HTR-8/SVneo (cell line): ENCODE measurements at places on chromosomes 6 and 20.

DNA sequence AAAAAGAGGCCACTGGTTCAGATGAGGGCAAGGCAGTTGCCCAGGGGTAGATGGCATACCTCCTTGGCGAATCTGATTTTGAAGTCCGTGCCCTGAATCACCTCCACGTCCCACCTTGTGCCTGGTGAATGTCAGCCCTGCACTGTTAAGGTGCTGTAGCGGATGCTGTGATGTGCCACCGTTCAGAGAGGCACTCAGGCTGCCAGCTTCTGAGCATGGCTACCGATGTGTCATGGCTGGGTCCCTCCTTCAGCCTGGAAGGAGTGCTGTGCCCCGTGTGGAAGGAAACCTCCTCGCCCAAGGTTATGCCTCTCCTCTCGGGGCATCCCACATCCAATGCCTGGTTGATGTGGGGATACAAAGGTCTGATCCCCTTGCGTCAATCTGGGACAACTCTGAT is 43.6 kb downstream of the UST start:
- no peak for DNase-seq

DNA sequence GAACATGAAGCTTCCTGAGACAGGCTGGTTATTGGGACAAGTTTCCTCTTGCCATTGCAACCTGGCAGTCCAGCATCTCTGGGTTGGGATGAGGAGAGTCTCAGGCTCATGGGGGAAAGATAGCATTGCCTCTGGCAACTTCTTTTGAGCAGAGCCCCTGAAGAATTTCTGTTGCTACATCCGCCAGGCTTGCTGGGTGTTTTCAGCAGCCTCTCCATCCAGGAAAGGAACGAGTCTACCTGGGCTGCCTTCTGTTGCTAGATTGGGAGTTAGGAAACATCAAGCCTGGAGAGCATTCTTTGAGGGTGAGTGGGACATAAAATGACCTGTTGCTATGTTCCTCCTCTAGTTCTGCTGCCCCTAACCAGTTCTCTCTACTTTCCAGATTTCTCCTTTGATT is 313.5 kb downstream of the RFPL4B start:
- DNase-seq = no peak

GRCh38 chr6:54248319-54248718 is 59.9 kb upstream of the TINAG start:
- DNase-seq = no peak

- peak; percentile 24 for DNase-seq
Measured at GRCh38 chr6:155528982-155529453, 73.4 kb upstream of the NOX3 start.

DNA sequence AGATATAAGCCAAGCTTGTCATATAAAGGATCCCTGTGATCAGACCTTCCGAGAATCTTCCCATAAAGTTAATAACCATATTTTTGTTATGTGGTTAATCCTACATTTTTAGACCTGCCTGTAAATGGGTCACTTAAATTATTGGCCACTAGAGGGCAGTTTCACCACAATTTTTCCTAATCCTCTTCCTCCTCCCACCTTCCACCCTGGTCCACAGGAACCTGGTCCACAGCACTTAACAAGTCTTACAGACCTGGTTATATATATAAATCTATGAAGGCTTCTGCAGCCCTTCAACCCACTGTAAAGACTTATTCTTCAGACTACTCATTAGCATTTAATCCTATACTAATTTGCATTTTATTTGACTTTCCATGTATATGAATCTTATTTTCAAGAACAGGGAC is 28.3 kb downstream of the MRS2 start:
- DNase-seq = peak; percentile 53

DNA sequence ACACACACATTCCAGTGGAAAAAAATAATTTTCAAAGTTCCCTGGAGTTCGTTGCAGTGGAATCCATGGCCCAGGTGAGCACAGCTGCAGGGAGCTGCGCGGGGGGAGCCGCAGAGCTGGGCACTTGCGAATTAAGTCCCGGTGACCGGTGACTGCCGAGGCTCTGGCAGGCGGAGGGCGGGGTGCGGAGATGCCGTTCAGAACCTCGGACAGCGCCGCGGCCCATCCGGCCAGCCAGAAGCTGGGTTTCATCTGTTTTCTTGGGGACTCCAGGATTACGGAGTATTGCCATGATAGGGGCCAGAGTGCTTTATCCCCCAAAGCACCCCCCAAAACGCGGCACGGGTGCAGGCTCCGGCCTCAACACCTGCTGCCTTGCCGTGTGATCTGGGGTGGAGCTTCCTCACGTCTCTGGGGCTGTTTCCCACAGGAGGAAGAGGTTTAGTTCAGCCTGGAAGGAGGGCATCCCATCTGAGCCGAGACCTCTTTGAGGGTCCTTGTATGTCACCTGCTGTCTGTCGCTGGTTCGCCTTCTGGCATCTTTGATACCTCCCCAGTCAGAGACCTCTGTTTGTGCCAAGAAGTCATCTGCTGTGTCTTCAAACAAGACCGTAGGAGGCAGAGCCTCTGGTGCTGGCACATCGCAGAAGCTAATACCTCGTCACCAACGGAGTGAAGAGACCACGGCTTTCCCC is 99.4 kb downstream of the YTHDF1 start:
- DNase-seq = peak; percentile 77

GRCh38 chr20:64244281-64244805 is 11.2 kb upstream of the PCMTD2 start:
- no peak for DNase-seq

GRCh38 chr6:117494283-117494682 is 11.8 kb downstream of the DCBLD1 start:
- no peak for DNase-seq
